ENCODE measurements at places on chromosomes 1 and 21.

DNA sequence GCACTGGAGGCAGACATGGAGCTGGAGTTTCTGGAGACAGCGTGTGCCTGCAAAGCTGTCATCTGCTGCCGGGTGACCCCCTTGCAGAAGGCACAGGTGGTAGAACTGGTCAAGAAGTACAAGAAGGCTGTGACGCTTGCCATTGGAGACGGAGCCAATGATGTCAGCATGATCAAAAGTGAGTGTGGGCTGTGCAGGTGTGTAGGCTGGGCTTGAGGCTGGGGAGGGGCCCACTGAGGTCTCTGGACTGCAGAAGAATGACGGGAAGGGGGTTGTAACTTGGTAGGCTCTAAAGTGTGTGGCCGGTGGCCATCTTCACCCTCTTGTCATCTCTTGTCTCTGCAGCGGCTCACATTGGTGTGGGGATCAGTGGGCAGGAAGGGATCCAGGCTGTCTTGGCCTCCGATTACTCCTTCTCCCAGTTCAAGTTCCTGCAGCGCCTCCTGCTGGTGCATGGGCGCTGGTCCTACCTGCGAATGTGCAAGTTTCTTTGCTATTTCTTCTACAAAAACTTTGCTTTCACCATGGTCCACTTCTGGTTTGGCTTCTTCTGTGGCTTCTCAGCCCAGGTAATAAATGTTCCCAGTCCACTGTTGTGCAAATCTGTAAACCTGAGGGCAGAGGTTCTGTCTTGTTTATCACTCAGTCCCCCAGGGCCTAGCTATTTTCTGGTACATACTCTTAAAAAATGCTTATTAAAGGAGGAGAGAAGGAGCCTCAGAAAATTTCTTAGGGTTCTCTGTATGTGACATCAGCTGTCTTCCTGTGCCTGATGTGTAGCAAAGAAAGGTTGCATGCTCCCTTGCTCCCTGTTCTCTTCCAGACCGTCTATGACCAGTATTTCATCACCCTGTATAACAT lies 19.9 kb downstream of the ATP8B2 start:
- no peak for DNase-seq

- DNase-seq, result no peak
These were observed 251.8 kb downstream of the TBX15 start for GRCh38 chr1:118736322-118736721.

DNA sequence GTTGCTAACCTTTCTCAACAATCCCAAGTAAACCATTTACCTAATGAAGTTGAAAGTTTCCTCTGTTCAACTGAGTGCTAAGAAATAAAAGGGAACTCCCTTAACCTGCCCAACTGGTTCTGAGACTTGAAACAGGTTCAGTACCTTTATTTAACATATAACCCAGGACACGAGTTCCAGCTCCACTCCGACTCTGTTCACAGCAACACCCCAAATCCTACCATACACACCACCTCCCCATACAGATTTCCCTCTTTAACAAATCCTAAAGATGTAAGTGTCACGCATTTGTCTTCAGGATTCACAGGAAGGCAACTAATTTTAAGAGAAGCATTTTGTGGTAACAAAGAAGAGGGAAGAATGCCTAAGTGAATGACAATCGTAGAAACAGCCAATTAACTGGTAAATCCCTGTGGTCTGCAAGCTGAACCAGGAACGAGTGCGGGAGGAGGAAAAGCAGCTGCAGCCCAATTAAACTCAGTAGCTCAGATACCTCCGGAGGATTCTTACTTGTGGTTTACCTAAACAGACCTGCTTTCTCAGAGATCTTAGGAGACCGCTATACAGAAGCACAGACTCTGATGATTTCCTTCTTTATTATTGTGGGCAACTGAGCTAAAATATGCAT lies 134.5 kb upstream of the MAGI3 start:
- DNase-seq, result peak; percentile 16

DNA sequence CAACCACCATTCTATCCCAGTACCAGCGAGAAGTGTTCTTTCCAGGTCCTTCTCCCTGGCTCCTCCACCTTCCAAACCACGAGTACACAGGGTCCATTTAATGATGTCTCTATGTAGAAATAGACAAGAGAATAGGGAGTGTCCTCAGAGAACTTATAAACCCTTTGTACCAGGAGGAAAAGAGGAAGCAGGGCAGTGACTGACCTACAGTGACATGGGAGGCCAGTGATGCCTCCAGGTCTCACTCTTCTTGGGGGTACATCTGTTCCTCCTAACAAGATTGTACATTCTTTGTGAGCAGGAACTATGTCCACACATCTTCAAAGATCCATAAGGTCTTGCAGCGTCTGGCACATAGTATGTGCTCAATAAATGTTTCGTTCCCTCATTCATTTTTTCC lies 18.7 kb upstream of the FMOD start:
- DNase-seq, result no peak

- DNase-seq, result peak; percentile 83
These were observed at the start of gene SAMD13 for GRCh38 chr1:84301004-84301784. SAMD13 (plus strand) TSS chr1:84301708; CDS start chr1:84303235, 1,527 bp downstream.

- DNase-seq, result no peak
These were observed 13.1 kb downstream of the C1orf115 start for GRCh38 chr1:220703305-220703704.

GRCh38 chr1:9402256-9402616 lies 109.5 kb downstream of the SPSB1 start:
- no peak for DNase-seq

Data from NCI-H524 (cell line).